H1 (cell line): ENCODE measurements at places on chromosomes 3 and 15. TPM values are rescaled to one million over a fixed set of nuclear protein-coding genes. Genes with fewer than 3 reads are reported as not detected.

GRCh38 chr3:59573911-59574310, 524.1 kb upstream of the CFAP20DC start:
- DNase-seq = no peak

The DYNC1LI1 gene
- total RNA-seq = 44.2 and 45.1 TPM in 2 replicates

DNA sequence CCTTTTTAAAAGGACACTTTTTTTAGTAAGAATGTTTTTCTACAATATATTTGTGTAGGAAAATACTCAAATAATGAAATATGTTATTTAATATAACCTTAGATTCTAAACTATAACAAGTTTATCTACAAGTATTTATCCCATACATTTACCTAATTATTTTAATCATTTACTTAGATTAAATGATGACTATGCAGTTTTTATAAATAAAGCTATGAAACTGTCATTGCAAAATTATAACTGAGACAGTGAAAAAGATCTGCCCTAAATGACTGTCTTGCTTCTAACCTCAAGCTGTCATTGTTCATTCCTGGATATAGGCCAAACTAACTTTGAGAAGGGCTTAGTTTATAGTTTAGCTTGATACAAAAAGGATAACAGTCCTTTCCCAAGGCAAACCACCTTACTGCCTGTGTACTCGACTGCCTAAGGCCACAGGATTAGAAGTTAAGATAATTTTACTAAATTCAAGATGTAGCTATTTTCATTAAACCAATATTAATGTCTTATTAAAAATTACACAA, 84.1 kb downstream of the GLDN start:
- no peak for DNase-seq

GRCh38 chr15:63505842-63506222, 1.4 kb downstream of the USP3 start:
- no peak for DNase-seq

GRCh38 chr3:39388741-39389248, 5.6 kb downstream of the SLC25A38 start:
- DNase-seq = no peak
